ELR (cell line): ENCODE measurements at places on chromosomes 6 and 20.

DNA sequence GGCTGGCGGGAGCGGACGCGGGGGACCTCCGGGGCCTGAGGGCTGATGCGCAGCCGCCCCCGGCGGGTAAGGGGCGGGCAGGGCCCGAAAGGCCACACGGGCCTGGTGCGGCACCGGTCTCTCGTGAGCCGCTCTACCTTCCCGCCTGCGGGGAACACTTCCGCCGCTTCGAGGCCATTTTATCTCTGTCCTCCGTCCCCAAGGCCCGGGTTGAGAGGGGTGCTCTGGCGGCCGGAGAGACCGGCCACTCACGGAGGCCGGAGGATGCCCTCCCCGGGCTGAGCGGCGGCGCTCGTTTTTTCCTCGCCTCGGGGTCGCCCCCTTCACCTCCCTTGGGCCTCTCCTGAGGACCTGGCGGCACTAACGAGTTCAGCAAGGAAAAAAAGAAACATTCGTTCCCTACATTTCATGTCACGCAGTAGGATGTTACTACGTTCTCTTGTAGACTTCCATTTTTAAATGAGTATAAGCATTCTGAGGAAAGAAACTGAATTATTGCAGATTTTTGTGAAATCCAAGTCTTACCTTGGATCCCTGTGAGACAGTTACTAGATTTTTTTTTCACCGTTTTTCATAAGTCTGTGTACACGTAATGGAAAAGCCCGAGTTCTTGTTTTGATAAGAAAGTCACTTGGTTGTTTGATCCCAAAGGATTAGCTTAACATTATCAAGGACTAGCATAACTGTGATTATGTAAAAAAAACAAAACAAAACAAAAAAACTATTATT, 575 bp downstream of the WTAP start:
- DNase-seq: peak; percentile 56

DNA sequence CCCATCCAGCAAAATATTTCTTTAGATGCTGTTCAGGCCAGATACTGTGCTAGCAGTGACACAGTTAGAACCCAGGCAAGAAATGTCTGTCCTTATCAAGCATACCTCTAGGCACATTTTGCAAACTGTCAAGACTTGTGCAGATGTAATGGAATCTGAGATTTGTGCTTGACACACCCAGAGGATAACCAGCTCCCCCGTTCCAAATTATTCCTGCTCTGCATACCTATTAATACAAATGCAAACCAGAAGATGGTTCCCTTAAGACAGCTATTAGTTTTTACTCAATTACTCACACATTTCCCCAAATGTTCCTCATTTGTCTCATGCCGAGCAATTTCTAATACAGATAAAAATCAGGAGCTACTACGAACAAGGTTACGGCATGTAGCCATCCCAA, 40.4 kb downstream of the ATXN1 start:
- DNase-seq: no peak

GRCh38 chr6:118649918-118650581, 1.3 kb downstream of the CEP85L start:
- peak; percentile 79 for DNase-seq

DNA sequence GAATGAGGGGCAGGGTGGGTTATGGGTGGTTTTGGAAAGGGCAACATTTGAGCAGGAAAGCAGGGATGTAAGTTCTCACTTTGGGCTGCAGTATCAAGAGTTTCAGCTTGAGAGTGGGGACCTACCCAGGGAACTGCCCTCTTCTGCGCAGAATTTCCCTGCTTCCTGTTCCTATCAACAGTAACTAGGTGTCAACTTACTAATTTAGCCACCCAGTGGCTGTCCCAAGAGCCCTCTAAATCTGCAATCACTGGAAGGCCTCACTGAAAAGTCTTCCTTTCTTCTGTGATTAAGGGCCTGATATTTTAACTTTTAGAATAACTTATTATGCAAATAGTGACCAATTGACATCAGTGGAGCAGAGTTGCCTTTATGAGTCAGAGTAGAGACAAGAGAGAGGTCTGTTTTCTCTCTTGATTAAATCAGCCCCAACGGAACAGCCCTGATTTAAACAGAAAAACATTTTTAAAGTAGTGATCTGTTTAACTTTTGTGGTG, 118.2 kb upstream of the RIPOR2 start:
- DNase-seq: peak; percentile 62

DNA sequence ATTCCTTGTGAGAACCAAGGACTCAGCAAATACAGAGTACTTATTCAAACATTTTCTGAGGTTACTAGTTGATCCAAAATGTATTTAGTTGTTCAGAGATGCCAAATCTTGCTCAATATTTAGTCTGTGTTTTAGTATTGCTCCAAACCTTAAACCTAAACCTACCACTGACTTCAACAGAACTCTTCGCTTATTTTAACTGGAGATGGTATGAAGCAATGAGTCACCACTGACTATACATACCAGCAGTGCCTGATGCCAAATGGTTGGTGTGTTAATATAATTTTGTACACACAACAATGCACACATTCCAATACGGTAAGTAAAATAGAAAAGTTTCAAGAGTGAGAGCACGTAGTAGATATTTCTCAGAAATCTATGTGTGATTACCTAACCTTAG, 1.9 kb upstream of the SPTLC3 start:
- DNase-seq: peak; percentile 80

GRCh38 chr6:36827261-36828079, 11.8 kb downstream of the CPNE5 start:
- DNase-seq: peak; percentile 92

DNA sequence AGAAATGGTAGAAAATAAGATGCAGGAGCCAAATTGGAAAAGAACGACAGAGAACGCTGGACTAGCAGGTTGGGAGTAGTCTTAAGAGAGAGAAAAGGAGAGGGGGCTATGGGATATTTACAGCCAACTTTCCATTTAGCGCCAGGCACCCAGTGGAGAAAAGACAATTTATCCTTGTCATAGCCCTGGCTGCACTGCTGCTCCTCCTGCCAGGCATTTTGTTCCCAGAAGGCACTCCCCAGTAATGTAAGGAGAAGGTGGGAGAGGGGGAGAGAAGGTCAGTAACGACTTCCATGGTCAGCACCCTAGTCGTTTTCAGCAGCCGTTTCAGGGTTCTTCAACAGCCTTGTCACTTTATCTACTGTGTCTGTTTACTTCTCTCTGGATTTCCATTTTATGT, 159.0 kb downstream of the TRMT11 start:
- DNase-seq: no peak

- no peak for DNase-seq
Measured at GRCh38 chr20:18634501-18634900, 46.6 kb downstream of the DTD1 start.

DNA sequence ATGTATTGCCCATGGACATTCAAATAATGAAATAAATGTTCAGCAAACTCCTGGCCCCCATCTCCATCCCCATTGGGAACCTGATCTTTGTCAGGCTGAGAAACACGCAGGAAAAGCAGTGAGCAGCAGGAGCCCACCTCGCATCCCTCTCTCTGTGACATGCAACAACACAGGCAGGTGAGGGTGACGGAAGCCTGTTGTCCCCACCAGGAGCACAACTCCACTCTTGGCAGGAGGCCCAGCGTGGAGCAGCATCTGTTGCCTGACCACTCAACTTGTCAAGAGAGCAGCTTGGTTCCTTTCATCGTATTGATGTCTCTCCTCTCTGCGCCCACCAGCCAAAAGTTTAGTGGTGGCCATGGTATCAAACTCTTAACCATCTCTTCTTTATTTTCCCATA, 586.9 kb upstream of the ARID1B start:
- DNase-seq: no peak

GRCh38 chr6:87641065-87641692, 51.2 kb downstream of the ORC3 start:
- no peak for DNase-seq

- DNase-seq: peak; percentile 78
Measured at GRCh38 chr6:54267798-54268197, 40.4 kb upstream of the TINAG start.

GRCh38 chr6:90368601-90369000, 72.0 kb upstream of the BACH2 start:
- DNase-seq: no peak

DNA sequence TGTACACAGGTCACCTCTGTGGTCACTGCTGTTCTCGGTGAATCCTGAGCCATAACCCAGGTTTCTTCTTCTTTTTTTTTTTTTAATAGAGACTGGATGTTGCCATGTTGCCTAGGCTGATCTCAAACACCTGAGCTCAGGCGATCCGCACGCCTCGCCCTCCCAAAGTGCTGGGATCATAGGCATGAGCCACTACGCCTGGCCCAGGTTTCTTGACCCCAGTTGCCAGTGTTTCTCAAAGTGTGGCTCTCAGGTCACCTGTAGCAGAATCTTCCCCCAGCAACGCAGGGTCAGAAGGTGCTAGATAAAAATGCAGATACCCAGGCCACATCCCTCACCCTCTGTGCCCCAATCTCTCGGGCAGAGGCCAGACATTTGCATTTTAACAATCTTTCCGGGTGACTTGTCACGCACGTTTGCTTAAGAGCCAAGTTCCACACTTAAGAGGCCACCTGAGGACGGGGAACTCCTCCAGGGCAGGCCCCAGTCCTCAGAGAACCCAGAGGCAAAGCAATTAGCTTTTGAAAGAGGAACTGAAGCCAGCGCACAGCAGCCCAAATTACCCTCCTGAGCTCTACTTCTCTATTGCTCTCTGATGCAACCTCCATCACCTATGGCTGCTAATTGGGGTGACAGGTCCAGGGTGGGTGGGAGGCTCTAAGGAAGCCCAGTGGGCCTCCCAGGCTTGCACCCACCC, 81.8 kb downstream of the NFATC2 start:
- no peak for DNase-seq

DNA sequence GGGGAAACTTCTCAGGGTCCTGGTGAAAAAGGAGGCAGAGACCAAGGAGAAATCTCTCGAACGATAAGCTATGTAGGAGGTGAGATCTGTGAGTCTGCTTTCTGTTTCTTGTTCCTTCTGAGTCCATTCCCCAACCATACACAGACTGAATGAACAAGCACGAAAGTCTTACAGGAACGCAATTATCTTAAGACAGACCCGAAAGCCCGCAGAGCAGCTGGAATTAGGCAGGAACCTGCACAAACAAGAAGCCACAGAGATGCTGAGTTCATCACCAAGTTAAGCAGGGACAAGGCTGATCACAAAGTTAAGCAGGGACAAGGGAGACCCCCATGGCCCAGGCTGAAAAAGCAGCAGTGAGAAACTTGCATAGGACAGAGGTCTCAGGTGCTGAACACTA, 21.4 kb upstream of the NELFCD start:
- no peak for DNase-seq

GRCh38 chr6:138206862-138207261, 11.4 kb downstream of the PBOV1 start:
- no peak for DNase-seq

GRCh38 chr6:39451831-39452230, 129.3 kb upstream of the KCNK16 start:
- DNase-seq: peak; percentile 31

- no peak for DNase-seq
Measured at GRCh38 chr6:7426447-7427169, 37.0 kb downstream of the RIOK1 start.

DNA sequence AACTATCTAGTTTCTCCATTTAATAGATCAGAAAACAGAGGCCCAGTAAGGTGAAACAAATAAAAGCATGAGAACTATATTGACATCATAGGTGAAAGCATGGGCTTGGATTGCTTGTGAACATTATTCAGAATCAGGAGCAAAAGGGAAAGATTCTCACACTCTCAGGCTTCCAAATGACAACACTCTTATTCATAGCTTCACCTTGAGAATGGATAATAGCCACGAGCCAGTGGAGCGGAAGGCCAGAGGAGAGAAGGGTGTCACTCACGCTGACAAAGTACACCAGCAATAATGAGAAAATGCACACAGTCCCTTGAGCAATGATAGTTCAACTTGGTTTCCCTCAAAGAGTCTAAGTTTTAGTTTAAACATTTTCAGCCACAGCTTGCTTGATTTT, 339.0 kb downstream of the TPBG start:
- DNase-seq: no peak

DNA sequence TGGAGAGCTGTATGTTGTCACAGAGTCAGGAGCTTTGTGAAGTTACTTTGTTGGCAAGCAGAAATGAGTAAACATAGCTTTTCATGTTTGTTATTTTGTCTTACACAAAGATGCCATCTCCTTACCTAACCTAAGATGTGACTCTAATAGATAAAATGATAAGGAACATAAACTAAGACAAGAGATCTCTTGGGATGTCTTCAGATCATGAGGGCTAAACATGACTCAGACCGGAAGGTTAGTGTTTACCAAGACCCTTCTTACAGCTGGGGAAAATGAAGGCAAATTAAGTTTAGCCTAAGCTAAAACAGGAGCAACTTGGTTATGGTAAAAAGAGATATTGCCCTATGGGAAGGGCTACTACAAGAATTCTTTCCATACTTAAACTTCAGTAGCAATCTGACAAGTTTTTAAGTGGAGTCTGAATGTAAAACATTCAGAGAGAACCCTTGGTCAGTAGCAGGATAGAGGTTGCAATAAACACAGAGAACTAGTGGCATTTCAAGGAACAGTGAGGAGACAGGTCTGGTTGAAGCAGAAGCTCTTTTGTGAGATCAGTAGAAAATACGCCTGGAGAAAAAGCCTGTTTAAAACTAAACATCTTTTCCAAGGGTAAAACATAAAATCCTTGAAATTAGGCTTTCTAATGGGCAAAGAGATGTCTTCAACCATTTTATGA, 29.9 kb downstream of the SGK1 start:
- peak; percentile 79 for DNase-seq

DNA sequence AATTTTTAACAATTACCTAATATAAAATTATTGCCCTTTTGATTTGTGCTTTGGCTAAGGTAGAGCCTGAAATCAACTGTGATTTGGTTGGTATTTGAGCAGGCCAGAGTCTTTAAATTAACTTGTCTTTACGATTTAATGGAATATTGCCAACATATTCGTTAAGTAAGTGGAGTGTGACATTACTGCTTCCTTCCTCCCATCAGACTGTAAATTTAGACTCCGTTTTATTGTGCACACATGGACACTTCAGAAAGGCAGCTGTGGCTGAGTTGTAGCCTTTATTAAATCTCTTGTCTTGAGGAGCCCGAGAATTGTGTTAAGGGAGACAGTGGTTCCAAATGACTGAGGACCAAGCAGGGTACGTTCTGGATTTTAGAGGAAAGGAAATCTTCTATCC, 57.4 kb downstream of the CAP2 start:
- DNase-seq: no peak

- DNase-seq: no peak
Measured at GRCh38 chr20:35750611-35751010, 8.6 kb upstream of the RBM39 start.

DNA sequence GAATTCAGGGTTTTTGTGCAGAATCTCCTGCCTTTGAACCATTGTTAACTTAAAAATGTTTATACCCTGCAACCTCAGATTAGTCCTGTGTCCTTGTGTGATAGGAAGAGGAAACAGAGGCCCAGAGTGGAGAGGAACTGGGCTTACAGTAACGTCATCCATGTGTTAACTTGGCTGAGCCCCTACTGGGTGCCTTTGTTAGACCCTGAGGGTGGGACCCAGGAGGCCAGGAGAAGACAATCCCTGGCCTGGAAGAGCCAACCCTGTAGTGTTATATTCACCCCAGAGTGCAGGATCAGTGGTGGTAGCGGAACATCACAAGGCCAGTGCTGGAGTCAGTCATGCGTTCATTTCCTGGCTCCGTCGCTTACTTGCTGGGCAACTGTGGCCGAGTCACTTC, 10.6 kb downstream of the MYLK2 start:
- no peak for DNase-seq

- DNase-seq: no peak
Measured at GRCh38 chr20:1535420-1536175, 21.9 kb downstream of the SIRPD start.
